Muscle of back (tissue), 13 donors: ENCODE measurements at places on chromosomes 6 and 20.

GRCh38 chr20:15603506-15603905 lies 969.7 kb downstream of the KIF16B start:
- no peak for DNase-seq

- DNase-seq: no peak
These were observed 45.5 kb upstream of the CD83 start for GRCh38 chr6:14072084-14072483.

GRCh38 chr6:169173532-169174268 lies 79.9 kb downstream of the THBS2 start:
- DNase-seq: no peak

DNA sequence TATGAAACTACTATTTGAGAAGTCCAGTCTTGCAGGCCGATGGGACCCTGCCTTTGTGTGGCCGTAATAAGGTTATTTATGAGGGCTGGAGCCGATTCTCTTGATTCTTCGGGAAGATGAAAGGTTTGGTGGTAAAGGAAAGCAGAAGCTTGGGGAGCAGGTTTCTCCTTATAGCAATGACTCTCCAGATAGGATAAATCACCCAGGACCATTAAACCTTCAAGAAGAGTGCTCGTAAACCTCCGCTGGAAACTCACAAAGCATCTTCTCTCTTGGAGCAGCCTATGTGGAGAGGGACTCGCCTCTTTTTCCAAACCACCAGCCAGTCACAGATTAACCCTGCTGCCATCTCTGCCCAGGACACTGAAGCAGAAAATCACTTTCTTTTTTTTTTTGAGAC lies 69.6 kb upstream of the SALL4 start:
- no peak for DNase-seq

- DNase-seq: no peak
These were observed 46.6 kb upstream of the TMEM30A start for GRCh38 chr6:75331151-75331550.

DNA sequence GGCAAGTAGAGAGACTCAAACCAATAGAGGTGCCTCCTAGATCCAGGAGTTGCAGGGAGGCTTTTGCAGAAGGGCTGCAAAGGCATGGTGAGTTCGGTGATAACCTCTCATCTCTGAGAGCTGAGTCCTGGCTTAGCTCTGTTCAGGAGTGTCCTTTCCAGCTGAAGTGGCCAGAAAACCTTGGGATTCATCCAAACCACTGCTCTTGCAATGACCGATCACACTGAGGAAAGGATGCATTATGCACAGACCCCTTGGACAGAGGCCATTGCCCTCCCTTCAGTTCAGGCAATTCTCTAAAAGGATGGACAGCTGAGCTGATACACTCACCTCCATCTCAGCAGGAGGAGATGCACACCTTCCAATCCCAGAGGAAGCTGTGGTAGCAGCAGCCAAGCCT lies 158.8 kb upstream of the ENPP5 start:
- DNase-seq: no peak

DNA sequence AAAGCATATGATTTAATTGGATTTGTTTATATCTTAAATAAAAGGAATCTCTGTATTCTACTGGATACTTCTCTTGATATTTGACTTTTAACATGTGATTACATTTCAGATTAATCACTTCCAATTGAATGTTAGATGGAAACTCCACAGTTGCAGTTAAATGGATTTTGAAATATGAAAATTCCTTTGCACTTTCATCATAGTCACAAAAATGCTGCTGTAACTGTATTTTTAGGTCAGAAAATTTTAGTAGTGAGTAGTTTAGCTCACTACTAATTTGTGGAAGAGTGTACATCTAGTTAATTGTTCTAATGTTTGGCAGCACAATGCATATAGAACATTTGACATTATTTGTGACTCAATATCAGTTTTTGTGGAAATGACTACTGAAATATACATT lies 26.8 kb downstream of the PTCHD4 start:
- no peak for DNase-seq

GRCh38 chr6:149834513-149835481 lies 29.4 kb downstream of the LRP11 start:
- DNase-seq: peak; percentile 79

GRCh38 chr6:33080127-33081089 lies 4.6 kb downstream of the HLA-DPB1 start:
- peak; percentile 54 for DNase-seq

DNA sequence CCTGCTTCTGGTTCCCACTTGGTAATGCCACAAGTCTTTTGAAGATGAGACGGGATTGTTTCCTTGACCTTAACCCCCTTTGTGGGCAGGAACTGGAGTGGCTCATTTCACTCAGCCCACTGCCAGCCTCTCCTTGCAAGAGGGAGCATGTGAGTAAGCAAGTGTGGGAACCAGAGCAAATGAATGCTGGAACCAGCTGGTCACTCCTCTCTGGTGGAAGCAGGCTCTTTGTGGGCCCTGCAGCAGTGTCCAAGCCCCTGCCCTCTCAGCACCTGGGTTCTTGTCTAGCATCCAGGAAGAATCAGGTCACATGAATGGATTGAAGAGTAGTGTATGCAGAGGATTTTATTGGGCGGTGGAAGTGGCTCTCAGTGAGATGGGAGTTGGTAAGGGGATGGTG lies 944.5 kb downstream of the QKI start:
- no peak for DNase-seq

- DNase-seq: no peak
These were observed 39.9 kb downstream of the PREX1 start for GRCh38 chr20:48787861-48788375.

GRCh38 chr6:31087494-31088089 lies 24.8 kb downstream of the C6orf15 start:
- peak; percentile 91 for DNase-seq

DNA sequence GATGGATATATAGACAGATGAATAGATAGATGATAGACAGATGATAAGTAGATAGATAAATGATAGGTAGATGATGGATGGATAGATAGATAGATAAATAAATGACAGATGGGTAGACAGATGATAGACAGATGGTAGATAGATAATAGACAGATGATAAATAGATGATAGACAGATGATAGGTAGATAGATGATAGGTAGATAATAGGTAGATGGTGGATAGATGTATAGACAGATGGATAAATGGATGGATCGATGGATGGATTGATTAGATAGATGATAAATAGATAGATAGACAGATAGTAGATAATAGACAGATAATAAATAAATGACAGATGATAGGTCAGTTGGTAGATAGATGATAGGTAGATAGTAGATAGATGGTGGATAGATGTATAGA lies 212.7 kb downstream of the NFATC2 start:
- DNase-seq: no peak

- DNase-seq: no peak
These were observed 20.4 kb upstream of the DTNBP1 start for GRCh38 chr6:15682965-15683822.

GRCh38 chr6:105793130-105793529 lies 293.0 kb upstream of the PRDM1 start:
- no peak for DNase-seq

DNA sequence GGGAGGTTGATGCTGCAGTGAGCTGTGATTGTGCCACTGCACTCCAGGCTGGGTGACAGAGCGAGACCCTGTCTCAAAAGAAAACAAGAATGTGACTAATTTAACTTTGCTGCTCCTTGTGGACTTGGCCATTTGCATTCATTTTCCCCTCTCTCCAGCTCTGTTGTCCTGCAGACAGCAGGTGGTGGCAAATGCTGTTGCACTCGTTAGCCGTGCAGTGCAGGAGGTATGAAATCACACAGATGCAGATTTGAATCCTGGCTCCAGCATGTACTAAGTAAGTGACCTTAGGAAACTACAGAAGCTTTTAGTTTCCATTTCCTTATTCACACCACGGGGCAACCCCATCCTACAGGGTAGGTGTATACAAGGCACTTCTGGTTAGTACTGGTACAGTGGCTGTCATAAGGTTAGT lies 9.6 kb upstream of the BEND3 start:
- DNase-seq: no peak

DNA sequence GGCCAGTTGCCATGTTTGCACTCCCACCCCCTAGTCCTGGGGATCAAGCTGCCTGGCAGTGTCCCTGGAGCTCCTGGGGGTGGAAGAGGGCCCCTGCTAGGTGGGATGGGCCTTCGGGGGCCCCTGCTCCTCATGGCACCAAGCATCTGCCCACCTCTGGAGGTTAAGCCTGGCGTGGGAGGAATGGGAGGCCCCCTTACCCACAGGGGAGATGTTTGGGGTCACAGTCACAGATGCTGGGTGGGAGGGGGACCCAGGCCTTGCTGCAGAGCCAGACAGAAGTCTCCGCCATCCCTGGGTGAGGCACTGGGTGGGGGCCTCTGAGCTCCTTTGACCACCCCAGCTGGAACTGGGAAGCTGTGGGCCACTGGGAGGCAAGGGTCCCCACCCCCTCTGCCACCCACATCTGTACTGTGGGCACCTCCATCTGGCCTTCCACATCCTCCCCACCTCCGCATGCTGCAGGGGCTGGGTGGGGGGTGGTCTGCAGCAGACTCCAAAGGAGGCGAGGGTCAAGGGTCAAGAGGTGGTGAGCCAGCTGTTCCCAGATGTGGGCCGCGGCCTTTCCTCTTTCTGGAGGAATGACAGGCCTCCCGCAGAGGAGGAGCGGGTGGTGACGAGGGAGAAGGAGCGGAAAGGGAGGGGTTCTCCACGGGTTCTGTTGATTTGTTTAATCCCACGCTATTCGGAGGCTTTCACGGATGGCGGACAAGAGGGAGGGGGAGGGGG lies 41.5 kb downstream of the YTHDF1 start:
- DNase-seq: no peak

DNA sequence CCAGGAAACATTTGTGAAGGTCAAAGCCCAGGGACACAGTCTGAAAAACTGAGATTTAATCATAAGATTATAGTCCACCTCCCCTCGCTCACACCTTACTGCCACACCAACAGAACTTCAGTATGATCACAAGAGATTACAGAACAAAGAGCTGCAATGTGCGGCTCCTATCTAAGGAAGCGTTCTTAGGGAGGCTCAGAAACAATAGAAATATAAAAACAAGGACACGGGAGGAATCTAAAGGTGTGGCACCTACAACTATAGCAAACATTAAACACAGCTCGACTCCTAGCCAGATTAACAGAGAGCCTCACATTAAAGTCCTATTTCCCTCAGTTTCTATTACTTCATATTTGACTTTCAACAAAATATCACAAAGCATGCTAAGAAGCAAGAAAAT lies 40.4 kb upstream of the THEMIS start:
- no peak for DNase-seq

DNA sequence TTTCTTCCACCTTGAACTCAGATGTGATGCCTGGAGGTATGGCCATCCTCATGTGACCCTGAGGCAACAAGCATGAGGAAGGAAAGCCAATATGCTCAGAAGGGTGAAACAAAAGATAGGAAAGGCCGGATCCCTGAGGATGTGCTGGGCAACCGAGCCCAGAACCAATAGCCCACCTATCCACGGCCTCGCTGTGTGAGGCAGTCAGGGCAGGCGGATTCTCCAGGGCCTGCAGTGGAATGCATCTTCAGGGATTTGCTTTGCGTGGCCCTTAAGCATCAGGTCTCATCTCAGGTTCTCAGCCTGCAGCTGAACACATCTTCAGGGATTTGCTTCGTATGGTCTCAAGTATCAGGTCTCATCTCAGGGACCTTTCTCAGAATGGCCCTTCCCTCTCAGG lies 139.8 kb downstream of the ANKRD60 start:
- no peak for DNase-seq

DNA sequence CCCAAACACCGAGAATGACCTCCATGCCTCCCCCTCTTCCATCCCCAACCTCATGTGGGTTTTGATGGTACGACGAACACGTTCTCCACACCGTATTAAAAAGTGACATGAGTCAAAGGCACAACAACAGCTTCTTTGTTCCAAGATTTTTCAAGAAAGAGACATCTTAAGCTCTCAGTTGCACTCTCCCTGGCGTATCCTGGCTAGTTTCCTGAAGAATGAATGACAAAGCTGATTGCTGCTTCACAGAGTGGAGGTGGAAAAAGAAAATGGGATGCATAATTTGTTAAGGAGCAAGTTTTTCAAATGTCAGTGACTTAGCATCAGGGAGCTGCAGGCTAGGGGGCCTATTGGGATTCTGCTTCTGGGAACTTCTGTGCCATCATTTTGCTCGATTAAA lies 95.5 kb downstream of the STK35 start:
- DNase-seq: no peak
